Activated CD4-positive, alpha-beta T cell treated with anti-CD3 and anti-CD28 coated beads, Interleukin-2, amount 50 U/mL, for 24 hours (primary cell): ENCODE measurements at places on chromosomes 1 and 21.

DNA sequence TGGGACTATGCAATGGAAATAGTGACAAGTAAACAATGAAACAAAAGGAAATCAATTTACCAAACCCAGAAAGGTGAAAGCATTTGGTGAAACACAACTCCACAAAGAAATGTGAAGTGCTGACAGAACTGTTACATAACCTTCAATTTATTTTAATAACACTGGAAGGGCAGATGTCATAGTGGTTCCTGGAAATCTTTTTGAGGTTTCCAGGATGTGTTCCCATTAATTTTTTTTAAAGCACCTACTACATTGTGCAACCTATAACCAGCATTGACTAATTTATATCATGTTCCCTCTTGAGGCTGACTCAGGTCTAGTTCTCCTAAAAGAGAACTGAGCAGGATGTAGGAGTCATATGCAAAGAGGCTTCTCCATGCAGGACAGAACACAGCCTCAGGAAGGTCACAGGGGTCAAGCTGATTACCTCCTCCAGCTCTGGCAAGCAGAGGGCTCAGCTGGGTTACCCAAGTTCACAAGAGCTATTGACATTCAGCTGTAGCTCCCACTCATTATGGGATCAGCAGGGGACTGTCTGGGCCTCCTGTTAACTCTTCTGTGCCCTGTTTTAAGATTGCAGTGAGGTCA is 157.1 kb upstream of the NRIP1 start:
- DNase-seq = no peak

DNA sequence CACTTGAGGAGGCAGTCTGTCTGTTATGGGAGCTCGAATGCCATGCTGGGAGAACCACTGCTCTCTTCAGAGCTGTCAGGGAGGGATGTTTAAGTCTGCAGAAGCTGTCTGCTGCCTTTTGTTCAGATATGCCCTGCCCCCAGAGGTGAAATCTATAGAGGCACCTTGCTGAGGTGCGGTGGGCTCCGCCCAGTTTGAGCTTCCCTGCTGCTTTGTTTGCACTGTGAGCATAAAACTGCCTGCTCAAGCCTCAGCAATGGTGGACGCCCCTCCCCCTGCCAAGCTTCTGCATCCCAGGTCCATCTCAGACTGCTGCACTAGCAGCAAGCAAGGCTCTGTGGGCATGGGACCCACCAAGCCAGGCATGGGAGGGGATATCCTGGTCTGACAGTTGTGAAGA is 247.5 kb downstream of the LMX1A start:
- DNase-seq = no peak

GRCh38 chr1:21770201-21770600 is 12.7 kb downstream of the USP48 start:
- no peak for DNase-seq

DNA sequence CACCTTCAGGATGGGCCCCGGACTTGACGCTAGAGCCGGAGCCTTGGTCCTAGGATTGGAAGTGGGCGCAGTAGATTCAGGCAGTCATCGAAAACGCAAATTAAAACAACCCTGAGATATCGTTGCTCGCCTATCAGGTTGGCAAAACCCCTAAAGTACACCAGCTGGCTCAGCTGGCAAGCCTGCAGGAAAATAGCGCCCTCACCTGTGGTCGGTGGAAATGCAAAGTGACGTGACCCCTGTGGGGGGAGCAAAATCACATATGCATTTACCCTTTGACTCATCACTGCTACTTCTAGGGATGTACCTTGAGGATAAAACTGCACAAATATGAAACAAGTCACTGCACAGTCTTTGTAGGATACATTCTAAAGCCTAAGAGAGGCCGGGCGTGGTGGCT is 170.3 kb upstream of the TMEM51 start:
- no peak for DNase-seq

DNA sequence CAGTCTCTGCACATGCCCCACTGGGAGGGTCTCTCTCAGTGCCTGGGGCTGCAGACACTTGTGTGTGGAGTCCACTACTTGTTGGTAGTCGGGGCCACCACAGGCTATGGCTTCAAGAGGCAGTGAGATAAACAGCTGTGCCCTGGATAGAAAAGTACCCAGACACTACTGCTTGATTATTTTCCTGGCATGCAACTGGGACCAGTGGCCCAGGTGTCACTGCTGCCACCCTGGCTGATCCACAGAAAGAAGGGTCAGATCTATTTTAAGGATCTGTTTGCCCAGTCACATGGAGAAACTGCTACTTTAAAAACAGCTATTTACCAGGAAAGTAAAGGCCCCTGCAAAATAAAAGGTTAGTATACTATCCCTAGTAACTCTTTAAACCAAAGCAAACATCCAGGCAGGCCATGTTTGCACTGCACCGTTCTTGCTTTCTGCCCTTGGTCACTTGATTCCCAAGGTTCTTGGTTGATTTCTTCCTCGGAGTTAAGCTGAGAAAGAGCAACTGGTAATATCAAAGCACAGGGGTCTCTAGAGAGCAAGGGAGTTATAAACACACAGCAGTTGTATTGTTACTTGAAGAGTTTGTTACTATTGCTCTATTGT is 99.9 kb downstream of the GLUL start:
- no peak for DNase-seq

GRCh38 chr1:202049129-202049528 is 38.7 kb downstream of the ELF3 start:
- DNase-seq = no peak

GRCh38 chr1:12472156-12472797 is 145.7 kb downstream of the DHRS3 start:
- DNase-seq = no peak

DNA sequence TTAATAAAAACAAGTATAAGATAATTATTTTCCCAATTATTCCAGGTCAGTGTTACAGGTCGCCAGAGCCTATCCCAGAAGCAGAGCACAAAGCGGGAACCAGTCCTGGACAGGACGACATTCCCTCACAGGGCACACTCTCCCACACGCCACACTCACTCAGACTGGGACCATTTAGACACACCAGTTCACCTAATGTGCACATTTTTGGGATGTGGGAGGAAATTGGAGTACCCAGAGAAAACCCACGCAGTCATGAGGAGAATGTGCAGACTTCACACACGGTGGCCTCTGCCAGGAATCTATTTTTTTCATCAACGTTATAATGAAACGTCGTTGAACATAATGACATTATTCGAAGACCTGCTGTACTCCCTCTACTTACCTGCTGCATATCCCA is 20.5 kb upstream of the NRDC start:
- no peak for DNase-seq

GRCh38 chr1:70671006-70671405 is 259.9 kb downstream of the CTH start:
- no peak for DNase-seq

- DNase-seq = no peak
These were observed 839 bp downstream of the SWT1 start for GRCh38 chr1:185157599-185158412.

DNA sequence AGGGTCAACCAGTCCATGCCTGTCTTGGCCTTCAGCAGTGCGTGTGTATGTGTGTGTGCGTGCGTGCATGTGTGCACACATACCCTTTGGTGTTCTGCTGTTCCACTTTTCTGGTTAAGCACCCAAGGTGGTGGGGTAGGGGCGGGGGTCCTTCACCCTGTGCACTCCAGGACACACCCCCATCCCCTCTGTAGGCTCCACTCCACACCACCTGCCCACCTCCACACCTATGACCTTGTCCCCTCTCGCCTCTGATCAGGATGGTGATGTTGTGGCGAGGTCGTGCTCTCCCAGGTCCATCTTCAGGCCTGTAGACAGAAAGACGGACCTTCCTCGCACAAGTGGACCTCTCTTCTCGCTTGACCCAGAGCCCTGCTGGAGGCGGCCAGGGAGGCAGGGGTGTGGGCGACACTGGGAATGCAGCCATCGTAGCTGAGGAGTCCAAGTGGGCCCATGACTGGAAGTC is 44.6 kb downstream of the WDR4 start:
- no peak for DNase-seq

GRCh38 chr1:65725064-65725463 is 67.6 kb upstream of the PDE4B start:
- no peak for DNase-seq

GRCh38 chr1:29448456-29449235 is 212.3 kb downstream of the PTPRU start:
- no peak for DNase-seq

DNA sequence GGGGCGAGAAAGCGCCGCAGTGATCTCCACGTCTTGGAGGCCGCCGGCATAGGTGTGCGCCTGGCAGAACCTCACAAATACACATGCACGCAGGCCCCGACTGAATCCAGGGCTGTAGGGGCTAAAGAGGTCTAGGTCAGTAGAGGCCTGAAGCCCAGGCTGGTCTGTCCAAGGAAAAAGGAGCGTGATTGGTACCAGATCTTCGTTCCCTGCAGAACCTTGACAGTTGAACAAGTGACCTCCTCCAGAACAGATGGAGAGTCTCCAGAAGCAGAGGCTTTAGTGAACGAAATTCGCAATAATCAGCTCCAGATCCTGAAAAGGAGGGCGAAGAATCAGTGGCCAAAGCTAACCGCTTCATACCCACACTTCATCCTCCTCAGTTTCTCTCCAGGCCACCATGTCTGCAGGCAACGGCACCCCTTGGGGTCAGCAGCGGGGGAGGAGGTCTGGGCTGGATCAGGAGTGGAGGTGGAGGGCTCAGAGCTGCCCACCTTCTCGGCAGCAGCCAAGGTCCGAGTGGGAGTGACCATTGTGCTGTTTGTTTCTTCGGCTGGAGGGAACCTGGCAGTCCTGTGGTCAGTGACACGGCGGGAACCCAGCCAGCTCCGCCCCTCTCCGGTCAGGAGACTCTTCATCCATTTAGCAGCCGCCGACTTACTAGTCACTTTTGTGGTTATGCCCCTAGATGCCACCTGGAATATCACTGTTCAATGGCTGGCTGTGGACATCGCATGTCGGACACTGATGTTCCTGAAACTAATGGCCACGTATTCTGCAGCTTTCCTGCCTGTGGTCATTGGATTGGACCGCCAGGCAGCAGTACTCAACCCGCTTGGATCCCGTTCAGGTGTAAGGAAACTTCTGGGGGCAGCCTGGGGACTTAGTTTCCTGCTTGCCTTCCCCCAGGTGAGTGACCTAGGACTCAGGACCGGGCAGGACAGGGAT is 749 bp upstream of the PEX11B start:
- no peak for DNase-seq

DNA sequence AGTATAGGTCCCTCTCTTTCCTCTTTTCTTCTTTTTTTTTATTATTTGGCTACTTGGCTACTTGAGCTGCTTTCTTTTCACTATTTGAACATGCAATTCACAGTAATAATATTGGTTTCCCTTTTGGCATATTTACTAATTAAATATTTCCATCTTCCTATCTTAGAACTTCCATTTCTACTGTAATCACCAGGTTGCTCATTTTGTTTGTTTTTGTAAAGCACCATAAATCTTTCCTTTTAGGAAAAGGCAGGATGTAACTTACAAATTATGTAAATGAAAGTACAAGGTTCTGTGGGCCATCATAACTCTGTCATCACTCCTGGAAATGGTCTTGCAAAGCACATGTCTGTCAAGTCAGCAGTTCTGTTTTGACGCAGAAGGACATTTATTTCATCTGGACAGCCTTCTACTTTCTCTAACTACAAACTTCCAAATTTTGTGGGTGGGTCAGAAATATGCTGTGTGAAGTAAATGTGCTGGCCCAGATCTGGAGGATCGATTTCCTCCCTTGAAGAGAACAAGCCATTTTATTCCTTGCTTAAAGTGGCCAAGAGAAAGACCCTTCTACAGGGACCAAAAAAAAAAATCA is 71.7 kb upstream of the TNFSF18 start:
- DNase-seq = no peak

GRCh38 chr1:30315185-30315960 is 408.0 kb downstream of the MATN1 start:
- no peak for DNase-seq

DNA sequence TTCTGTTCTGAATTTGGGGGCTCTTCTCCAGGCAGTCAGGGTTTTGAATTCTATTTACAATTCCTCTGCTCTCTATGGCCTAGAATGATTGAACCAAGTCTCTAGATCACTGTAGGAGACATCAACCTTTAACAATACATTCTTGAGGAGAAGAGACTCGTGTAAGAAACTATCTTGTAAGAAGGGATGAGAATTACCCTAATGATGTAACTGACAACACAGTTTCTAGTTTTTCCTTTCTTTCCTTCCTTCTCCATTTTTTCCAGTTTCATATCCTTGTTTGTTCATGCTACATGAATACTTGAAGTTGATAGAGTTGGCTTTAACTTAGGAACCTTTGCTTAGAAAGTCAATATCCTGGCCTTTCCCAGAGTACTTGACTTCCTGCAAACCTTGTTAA is 1.3 kb upstream of the ATP1A1 start:
- no peak for DNase-seq

DNA sequence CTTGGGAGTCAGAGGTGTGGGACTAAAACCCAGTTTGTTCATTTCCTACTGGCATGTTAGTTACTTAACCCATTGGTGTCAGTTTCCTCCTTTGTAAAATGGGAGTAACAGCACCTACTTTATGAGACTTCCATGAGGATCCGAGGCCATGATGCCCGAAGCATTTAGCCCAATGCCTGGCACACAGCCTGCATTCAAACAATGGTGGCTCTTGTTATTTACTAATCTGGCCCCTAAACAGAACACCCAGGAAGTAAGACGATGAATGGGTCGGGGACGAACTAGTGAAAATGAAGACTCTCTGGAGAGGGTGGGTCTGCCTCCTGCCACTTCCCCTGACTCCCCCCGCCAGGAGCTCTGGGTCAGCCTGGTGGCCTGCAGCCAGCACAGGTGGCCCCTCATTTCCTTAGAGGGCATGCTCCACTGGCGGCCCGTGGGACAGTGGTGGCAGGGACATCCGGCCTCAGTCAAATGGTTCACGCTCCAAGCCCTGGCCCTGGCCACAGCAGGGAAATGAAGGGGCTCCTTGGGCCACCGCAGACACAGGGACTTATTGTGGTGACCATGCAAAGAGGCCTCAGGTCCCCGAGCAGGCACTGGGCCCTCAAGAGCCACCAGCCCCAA is 9.5 kb upstream of the TAS1R2 start:
- no peak for DNase-seq

GRCh38 chr1:89894210-89895201 is 73.7 kb downstream of the LRRC8D start:
- no peak for DNase-seq

- no peak for DNase-seq
These were observed 70.3 kb upstream of the MROH9 start for GRCh38 chr1:170864876-170865538.

DNA sequence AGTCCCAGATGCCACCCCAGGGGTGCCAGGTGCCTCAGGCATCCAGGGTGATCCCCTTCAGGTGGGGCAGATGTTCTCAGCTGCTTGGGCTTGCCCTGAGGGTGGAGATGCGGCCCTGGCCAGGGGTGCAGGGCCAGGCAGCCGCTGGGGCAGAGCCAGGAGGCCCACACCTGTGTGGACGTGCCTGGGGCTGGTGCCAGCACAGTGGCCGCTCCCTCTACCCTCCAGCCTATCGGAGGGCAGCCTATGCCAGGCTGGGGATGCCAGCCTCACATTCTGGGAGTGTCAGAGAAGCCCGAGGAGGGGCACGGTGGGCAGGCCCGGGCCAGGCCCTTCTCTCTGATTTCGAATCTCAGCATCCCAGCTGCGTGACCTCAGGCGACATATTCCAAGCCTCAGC is 96.5 kb upstream of the WNT4 start:
- DNase-seq = no peak
